ENCODE measurements at places on chromosomes 4 and X.

- no peak for ATAC-seq
Observed at GRCh38 chrX:46838974-46839480, 2.2 kb downstream of the RP2 start.

- peak; percentile 74 for ATAC-seq
Observed at GRCh38 chrX:150873616-150874015, 24.9 kb downstream of the CD99L2 start.

- no peak for ATAC-seq
Observed at GRCh38 chrX:47631676-47632075, 1.9 kb upstream of the CFP start.

- peak; percentile 73 for ATAC-seq
Observed at GRCh38 chr4:187307131-187307530, 583.5 kb upstream of the FAT1 start.

GRCh38 chrX:143340190-143340589 is 177.1 kb downstream of the SPANXN3 start:
- no peak for ATAC-seq

GRCh38 chrX:150772150-150772970 is 79.2 kb downstream of the MTMR1 start:
- ATAC-seq = peak; percentile 73

DNA sequence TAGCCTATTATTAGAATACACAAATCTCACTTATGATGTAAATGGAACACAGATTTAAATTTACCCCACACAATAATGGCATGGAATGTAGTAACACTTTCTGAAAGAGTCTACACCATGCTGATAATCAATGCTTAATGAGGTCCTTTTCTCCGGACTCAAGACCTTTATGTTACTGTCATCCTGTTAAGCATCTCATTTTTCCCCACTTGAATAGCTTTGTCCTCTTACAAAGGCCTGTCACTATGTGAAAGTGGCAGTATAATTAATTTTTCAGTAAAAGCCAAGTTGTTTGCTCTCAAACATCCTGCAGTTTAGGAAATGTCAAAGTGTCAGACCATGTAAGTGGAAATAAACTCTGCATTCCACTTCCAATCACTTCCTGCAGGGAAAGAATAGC is 96.4 kb downstream of the GPC3 start:
- ATAC-seq = no peak

DNA sequence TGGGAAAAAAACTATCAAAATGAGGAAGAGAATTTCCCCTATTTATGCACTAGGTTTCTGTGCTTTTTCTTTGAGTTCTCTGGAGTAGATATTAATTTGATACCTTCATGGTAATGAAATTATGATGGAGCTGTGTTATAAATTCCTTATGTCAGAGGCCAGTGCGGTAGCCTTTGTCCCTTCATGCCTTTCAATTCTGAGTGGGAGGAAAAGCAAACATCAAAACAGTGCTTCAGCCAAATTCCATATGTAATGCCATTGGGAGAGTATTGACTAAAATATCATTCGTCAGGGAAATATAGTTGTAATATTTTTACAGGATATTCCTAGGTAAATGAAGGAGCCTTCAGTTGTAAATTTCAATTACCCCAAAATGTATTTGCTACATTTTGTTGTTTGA is 17.5 kb upstream of the RGN start:
- no peak for ATAC-seq

DNA sequence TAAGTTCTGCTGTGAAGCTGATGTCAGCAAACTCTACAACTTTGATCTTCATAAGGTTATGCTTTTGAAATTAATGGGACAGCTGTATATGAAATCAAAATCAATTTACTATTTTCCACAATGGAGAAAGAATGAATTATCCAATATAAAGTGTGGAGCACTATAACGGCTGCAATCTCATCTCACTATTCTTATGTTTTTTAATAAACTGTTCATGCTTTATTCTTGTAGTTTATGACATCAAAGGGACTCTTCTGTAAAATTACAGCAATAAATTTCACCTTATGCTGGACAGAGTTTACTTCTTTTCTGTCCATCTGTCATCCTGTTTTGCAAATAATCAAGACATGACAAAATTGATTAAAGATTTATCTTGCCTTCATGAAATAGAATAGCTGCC is 192.5 kb downstream of the TECRL start:
- no peak for ATAC-seq

DNA sequence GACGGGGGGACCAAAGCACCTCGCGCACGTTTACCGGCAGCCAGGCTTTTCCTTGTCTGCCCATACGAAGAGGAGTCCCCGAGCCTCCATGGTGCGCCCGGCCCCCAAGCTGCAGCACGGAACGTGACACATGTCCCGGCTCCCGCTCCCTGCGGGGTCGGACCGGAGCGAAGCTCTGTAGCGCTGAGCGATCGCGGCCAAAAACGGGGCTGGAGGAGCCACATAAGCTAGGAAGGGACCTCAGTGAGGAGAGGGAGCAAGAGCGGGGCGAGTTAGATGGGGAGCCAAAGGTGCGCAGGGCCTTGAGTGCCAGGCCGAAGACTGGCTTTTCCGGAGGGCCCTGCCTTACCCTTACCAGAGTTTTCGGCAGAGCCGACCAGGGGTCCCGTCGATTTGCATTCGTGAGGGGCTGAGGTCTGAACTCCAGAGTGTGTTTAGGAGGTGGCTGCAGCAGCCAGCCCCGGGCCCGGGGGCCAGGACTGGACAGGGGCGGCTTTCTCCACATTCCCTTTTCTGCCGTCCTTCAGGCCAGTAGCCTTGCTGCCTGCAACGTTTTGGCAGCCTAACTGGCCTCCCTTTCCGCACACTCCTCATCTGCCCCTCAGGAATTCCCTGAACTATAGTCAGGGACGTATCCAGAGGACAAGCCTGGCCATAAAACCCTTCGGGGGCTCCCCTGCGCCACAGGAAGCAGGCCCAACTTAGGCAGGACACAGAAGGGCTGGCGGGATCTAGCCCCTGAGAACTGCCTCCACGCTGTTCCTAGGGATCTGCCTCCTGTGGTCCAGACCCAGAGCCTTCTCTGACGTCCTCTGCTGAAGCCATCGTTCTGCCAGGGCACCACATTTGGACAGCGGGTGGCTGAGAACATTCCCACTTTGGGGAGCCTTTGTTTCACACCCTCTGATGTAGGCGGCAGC is 689 bp downstream of the SSR4 start:
- peak; percentile 7 for ATAC-seq

GRCh38 chr4:161419822-161420221 is 744.0 kb downstream of the FSTL5 start:
- no peak for ATAC-seq

DNA sequence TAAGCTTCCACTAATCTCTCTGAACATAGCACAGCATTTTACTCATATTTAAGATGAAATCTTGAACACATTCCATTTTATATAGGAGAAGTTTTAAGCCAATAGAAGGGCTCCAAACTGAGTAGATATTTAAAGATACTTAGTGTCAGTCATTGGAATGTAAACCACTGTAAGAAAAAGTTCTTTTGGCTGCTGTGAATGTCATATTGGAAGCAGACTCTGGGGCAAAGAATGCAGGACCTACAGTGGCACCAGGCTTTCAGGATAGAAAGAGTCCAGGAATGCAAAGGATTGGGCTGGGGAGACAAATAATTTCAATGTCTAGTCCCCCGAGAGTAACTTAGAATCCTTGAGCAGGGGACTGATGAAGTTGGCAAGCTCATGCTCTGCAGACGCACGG is 1047.7 kb downstream of the STIM2 start:
- ATAC-seq = no peak

DNA sequence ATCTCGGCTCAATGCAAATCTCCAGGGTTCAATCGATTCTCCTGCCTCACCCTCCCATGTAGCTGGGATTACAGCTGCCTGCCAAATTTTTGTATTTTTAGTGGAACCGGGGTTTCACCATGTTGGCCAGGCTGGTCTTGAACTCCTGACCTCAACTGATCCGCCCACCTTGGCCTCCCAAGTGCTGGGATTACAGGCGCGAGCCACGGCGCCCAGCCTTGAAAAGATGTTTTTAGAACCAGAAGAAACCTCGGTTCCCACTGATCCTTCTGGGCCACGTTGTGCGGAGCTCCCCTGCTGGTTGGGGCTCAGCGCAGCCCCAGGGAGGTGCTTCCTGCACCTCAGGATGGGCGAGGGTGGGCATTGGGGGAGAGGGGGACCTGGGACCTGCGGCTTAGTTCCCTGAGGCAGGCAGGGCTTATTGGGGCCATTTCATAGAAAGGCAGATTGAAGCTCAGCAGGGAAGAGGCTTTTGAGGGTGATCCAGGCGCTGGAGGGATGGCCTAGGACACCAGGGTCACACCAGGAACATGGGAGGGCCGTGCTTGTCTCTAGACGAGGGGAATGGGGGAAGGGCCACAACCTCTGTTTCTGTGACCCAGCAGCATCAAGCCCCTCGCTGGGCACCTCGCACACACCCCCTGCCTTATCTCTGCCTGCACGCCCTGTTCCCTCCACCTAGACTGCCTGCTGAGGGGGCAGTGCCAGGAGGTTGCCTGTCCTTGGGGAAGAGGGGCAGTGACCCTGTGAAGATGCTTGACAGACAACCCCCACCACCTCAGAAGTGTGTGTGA is 6.3 kb upstream of the ADD1 start:
- ATAC-seq = no peak

DNA sequence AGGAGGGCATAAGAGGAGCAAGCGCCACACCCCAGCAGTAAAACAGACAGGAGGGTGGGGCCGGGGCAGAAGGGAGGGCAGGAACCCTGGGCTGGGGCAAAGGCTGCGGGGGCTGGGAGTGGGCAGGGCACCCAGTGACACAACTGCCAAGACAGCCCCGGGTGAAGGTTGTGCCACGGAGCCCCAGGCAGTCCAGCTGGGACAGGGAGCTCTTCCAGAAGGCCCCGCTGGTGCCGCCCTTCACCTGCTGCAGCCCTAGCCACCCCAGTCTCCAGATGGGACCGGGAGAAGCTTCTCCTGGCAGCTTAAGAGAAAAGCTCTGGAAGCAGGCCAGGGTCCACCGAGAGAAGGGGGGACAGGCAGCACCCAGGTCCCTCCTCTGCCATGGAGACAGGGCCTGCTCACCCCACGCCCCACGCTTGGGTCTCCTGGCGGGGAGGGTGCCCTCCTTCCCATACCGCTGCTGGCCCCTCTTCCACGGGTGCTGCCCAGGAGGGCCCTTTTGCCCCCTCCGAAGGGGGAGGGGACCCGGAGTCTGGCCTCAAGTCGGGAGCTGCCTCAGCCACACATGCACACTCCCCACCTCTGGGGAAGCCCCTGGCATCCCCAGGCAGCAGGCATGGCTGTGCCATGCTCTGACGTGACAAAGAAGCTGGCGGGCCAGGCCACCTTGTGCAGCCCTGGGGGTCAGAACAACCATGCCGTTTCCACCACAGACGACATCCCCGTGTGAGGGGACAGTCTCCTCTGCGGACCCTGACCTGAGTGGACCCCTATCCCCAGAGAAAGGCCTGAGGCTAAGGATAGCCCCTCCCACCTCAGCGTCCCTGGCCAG is 1.5 kb downstream of the DGKQ start:
- peak; percentile 37 for ATAC-seq

GRCh38 chr4:169791062-169791461 is 33.3 kb upstream of the HPF1 start:
- peak; percentile 70 for ATAC-seq

DNA sequence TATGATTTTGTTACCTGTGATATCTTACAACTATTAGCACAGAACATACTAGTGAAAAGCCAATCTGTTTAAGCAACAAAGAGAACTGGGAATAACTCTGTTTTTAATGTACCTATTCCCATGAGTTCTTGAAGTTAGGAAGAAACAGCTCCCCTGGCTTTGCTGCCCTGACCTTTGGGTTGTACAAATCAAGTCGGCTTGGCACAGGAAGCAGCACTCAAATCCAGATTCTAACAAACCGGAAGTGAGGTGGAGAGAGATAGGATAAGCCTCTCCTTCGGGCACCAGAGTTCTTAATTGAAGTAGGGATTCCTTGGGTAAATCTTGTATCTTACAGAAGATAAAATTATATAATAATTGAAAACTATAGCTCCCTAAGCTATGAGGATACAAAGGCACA is 144.8 kb upstream of the CPEB2 start:
- ATAC-seq = no peak

GRCh38 chr4:13601848-13602247 is 25.7 kb downstream of the BOD1L1 start:
- ATAC-seq = no peak

DNA sequence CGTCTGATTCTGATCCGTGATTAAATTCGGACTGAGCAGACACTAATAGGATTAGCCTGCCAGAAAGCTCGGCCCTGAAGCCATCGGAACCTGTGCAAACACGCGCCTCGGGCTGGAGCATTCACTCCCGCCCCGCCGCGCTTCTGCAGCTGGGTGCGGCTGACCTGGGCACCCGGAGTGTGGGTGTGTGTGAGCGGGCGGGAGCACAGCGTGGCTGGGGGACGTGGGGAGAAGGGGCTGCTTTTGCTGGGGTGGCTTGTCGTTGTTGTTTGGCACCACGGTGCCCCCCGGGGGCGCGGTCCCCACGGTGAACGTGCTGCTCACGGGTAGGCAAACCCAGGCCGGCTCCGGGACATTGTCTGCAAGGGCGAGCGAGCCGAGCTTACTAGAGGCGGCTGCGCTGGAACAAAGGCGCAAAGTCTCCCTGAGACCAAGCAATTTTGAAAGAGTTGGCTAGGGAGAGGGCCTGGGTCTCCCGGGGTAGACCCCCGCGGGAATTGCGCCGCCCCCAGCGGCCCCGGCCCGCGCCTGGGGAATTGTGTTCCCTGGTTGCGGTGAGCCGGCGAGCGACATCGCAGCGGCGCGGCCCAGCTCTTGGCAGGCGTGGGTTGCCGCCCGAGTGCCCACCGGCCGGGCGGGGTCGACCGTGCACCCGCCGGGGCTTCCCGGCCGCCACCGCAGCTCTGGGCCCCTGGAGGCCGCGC is 1.4 kb downstream of the MAMLD1 start:
- ATAC-seq = peak; percentile 33

DNA sequence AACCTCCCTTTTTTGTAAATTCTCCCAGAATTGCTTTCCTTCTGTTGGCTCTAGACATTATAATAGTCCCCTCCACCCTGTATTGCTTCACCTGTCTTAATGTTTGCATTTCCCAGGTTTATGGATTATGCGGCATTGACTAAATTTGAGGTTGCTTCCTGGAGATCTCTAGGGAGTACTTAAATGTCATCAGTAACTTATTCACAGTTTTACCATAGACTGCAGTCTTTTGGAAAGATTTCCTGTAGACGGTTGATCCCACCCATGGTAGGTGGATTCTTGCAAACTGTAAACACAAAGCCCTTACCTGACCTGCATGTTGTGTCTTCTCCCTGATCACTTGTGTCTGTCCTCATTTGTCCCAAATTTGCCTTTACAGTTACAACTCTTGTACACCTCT is 6.2 kb upstream of the NOX1 start:
- no peak for ATAC-seq

- peak; percentile 59 for ATAC-seq
Observed at GRCh38 chr4:128863312-128864075, 54.0 kb downstream of the JADE1 start.

- ATAC-seq = no peak
Observed at GRCh38 chr4:61786211-61786610, 586.1 kb downstream of the ADGRL3 start.

- ATAC-seq = no peak
Observed at GRCh38 chrX:20433388-20433775, 166.7 kb upstream of the RPS6KA3 start.

- ATAC-seq = no peak
Observed at GRCh38 chrX:1103360-1103759, 109.1 kb downstream of the CRLF2 start.

- ATAC-seq = no peak
Observed at GRCh38 chr4:106652095-106652494, 283.5 kb upstream of the GIMD1 start.

GRCh38 chr4:15551740-15552446 is 82.2 kb downstream of the CC2D2A start:
- no peak for ATAC-seq

- ATAC-seq = no peak
Observed at GRCh38 chr4:46931981-46932380, 22.9 kb upstream of the COX7B2 start.
